GF-D8 (cell line): ENCODE measurements at places on chromosomes 7 and 10.
A peak's percentile ranks its signal among the peaks of the same experiment; 100 is the strongest.

GRCh38 chr7:38189231-38189938 is 11.3 kb downstream of the STARD3NL start:
- no peak for DNase-seq

GRCh38 chr7:27967639-27968038 is 213.0 kb downstream of the JAZF1 start:
- no peak for DNase-seq

GRCh38 chr10:72340510-72341261 is 14.0 kb downstream of the DNAJB12 start:
- DNase-seq, result peak; percentile 6

DNA sequence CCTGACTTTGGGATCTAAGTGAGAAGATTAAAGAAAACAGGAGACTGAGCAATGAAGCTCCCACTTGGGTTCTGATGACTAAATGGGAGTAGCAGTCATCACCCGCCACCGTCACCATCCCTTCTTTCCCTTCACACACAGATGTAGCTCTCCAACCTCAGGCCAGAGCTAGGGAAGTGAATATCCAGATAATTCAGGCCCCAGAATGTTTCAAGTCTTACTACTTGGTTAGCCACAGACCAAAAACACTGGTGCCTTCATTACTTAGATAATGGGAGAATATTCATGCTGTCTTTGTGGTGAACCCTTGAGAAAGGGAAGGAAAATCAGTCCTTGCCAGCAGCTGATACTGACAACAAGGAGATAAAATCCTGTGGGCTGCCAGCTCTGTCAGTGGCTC is 100.7 kb downstream of the OSBPL3 start:
- DNase-seq, result no peak

- no peak for DNase-seq
Measured at GRCh38 chr7:11193888-11194287, 220.2 kb downstream of the PHF14 start.

GRCh38 chr7:42247301-42247700 is 10.3 kb upstream of the GLI3 start:
- DNase-seq, result no peak

DNA sequence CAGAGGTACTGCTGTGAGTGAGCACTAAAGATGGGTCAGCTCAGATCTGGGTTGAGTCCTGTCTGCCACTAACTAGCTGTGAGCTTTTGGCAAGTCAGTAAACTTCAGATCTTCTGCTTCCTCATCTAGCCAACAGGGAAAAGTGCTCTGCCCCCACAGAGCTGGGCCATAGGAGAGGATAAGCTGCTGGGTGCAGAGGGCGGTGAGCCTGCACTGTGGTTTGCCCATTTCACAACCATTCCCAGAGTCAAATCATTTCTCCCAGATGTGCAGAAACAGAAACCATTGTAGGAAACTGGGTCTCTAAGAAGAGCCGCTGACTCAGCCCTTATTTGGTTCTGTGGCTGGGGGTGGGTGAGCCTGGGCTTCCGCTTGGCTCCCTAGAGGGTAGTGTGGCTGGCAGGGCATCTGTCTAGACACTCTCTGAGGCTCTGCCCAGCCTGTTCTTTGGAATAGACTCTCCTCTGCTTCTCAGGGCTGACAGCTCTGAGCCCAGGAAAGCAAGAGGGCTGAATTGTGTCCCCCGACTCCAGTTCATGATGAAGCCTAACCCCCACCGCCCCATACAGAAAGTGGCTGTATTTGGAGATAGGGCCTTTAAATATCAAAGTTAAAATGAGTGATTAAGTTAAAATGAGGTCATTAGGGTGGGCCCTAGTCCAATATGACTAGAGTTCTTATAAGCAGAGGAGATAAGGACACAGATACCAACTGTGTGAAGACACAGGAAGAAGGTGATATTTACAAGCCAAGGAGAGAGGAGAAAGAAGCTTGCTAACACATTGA is 29.5 kb upstream of the ARHGAP22 start:
- DNase-seq, result peak; percentile 97

DNA sequence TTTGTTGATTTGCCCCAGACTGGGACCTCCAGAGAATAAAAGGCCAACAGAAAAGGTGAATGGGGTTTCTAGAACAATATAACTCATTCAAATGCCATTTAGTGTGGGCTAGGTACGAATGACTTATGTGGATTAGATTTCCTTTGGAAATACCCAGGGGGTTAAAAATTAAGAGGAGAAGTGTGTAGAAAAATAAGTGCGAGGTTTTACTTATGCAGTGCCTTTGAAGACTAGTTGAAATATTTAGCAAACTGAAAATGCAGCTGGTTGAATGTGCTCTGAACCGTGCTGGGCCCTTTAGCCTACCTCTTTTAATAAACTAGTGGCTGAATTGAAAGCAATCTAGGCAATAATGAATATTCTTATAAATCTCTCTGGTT is 180.6 kb downstream of the LRMDA start:
- DNase-seq, result no peak

DNA sequence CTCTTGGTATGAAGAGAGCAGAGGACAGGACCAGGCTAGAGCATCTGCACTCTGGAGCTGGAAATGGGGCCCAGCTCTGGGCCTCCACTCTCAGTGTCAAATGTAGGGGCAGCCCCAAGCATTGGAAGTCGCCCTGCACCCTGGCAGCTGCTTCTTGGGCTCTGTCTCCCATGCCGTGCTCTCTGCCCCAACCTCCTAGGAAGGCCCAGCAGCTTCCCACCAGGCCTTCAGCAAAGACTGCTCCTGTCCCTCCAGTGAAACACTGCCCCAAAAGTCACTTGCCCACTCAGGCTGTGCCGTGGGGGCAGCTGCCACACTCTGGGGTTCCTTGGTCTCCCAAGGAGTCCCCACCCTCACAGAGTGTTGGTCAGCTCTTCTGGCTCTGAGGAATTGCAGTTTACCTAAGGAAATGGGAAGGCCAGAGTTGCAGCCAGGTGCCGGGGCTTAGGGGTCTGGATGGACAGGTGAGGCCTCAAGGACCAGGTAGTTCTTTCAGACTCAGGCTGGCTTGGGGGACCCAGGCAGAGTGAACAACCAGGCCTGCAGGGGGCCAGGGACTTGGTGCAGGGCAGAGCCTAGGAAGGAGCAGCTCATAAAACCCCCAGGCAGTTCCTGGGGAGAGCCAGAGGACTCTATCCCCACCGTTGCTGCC is 9.4 kb upstream of the OPN4 start:
- DNase-seq, result no peak

DNA sequence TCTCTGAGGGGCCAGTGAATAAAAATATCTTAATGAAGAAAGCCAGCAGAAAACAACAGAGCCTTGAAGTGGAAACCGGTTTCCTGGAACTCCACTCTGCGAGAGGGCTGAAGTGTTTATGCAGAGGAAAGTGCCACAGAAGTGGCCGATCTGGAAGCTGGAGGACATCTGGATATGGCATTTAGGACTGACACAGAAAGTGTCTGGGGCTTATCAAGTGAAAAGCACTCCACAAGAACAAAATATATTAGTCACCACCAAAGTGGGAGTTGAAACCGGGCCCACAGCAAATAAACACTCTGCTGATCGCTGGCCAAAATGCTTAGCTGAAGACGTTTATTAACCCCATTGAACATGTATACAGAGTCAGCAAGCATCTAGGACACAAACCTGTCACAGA is 7.8 kb downstream of the NOD1 start:
- DNase-seq, result no peak

DNA sequence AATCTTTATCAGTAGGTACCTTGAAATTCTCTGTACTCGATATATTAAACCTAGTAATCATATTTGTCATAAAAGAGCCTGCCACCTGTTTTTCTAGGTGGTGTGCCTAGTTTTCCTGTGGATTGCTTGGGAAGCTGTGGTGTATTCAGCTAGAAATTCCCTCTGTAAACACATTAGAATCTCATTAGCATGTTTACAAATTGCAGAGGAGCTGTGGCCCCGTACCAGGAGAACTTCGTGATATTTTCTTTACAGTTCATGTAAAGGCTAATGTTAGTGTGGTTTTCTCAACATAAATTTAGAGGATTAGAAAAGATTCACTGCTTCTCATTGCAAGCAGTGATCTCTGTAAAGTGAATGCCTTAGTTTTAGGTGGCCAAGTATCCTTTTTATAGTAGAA is 144.7 kb downstream of the CCSER2 start:
- DNase-seq, result no peak

DNA sequence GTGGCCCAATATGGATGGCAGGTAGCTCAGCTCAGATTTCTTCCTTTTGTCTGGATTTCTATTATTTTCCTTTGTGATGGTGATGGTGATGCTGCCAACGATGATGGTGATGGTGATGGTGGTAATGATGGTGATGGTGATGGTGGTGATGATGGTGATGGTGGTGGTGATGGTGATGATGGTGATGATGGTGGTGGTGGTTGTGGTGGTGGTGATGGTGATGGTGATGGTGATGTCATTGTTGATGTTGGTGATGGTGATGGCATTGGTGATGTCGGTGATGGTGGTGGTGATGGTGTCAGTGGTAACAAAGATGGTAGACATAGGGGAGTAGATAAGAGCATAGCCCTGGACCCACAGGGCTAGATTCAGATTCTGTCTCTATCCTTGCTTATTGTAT is 25.4 kb downstream of the TTYH3 start:
- no peak for DNase-seq

DNA sequence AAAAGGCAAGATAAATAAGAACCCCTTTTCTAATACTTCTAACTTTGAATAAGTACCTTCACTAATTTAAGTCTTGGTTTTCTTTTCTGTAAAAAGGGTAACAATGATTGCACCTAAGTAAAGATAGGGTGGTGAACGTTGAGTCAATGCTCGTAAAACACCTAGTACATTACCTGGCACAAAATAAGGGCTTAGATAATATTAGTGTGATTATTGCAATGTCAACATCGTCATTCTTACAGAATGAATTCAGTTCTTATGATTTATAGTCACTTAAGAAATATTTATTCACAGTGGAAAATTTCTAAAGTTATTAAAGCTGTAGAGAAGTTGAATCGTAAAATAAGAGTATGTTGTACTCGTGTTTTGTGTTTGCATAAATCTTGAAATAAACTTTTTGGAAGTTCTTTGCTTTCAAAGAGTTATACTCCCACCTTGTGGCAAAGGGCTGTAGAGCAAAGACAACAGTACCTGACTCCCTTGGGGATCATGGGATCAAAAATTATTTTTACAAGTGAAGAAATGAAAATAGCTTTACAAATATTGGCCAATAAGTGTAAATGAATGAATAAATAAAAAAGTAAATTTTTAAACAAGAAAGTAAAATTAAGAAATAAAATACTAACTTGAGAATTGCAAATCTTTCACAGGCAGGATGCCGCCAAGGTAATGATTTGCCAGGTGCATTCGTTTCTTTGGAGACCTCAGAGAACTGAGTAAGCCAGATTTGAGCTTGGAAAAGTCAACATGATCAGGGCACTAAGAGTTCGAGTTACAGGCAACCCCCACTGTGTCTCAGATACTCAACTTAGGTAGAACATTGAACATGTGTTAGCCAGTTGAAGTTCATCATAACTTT is 285.8 kb upstream of the CACNA2D1 start:
- no peak for DNase-seq

DNA sequence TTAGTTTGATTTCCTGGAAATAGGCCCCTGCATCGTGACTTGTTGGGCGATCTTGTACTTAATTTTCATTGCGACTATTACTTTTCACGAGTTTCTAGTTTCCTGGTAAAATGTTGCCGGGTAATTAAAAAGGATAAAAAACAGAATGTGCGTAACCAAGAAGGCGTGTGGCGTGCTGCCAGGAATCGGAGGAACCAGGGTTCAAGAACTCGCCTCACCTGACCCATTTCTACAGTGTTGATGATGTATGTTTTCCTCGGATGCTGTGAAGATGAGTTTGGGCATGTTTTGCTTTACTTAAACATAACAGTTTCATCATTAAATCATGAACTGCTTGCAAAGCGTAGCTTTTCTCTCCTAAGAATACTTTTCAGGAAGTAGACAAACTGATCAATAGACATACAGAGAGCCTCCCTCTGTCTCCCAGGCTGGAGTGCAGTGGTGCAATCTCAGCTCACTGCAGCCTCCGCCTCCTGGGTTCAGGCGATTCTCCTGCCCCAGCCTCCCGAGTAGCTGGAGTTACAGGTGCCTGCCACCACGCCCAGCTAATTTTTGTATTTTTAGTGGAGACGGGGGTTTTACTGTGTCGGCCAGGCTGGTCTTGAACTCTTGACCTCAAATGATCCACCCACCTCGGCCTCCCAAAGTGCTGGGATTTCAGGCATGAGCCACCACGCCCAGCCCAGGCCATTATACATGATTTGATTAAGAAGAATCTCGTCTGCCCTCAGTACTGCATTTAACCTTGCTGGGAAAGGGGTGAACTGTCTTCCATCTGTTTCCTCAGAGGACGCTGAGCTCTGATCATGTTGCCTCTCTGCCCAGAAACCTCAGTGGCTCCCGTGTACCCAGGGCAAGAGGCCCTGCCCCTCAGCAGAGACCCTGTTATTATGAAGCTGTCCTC is 9.1 kb downstream of the FOXK1 start:
- DNase-seq, result no peak

DNA sequence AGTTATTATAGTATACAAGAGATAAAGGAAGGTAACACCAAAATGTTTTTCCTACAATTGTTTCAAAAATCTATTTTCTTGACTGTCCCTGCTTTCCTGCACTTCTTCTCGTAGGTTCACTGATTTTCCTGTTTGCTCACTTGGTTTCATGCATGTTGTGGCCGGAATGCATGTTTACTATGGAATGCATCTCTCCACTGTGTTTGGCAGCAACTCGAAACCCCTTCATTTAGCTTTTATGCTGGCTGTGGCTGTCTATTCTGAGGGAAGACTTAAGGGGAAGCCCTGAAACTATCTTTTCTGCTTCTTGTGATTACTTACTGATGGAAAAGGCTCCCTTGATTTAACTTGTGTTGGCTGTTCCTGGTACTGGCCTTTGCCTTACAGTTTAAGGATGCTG is 120.3 kb downstream of the NRG3 start:
- no peak for DNase-seq

DNA sequence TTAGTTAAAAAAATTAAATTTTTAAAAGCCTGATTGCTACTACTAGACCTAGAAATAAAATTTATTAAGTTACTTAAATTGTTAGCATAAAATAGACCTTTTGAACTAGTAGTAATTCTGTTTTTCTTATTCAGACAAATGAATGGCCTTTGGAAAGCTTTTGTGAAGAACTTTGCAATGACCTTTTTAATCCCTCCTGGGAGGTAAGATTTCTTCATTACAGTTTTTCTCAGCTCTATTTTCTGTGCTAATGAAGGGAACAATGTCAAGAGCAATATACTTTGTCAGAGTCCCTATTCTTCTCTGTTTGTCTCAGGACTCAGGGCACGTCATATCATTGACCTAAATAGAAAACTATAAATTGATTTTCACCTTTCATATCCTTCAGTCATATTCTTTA is 33.5 kb downstream of the BTAF1 start:
- no peak for DNase-seq
